ENCODE measurements at places on chromosomes 1 and 21. TPM values are rescaled to one million over a fixed set of nuclear protein-coding genes. Genes with fewer than 3 reads are reported as not detected.

GRCh38 chr1:182778862-182779261, 10.7 kb upstream of the NPL start:
- DNase-seq, result no peak

- DNase-seq, result no peak
These were observed 12.9 kb downstream of the COPA start for GRCh38 chr1:160330119-160330518.

DNA sequence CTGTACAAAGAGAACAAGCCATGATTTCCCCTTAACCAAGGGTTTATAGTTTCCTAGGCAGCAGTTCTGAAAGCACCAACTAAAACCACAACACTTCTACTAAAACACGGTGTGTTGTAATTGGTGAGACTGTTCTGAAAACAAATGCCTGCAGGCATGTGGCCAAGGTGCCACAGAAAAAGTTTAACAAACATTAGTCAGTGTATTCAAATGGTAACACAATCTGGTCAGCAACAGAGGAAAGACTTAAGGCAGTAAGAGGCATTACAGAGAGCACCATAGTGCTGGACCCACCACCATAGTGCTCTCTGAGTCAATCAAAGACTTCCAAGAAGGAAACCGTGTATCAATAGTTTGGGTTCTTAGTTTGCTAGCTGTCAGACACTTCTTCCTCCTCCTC, 16.7 kb downstream of the SNIP1 start:
- peak; percentile 95 for DNase-seq

DNA sequence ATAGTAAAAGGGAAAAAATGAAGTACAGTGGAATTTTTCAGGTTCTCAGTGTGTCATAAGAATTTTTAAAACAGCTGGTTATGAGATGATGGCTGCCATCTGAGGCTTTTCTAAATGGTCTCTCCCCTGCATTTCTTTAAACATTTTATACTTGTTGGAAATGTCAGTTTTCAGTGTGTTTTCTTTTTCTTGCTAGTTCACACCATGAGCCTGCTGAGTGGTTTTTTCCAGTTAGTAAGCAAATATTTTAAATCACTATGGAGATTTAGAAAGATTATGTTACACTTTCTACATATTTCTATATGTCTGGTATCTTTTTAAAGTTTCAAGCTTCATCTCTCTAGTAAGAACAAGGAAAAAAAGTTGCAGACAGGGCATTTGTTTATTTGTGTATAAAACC, 9.6 kb downstream of the RBM15 start:
- no peak for DNase-seq

GRCh38 chr1:2230781-2231531, 2.8 kb downstream of the SKI start:
- no peak for DNase-seq

- peak; percentile 60 for DNase-seq
These were observed 16.0 kb downstream of the VANGL2 start for GRCh38 chr1:160416369-160416768.

- DNase-seq, result peak; percentile 45
These were observed 6.9 kb upstream of the TMEM269 start for GRCh38 chr1:42777852-42778251.

DNA sequence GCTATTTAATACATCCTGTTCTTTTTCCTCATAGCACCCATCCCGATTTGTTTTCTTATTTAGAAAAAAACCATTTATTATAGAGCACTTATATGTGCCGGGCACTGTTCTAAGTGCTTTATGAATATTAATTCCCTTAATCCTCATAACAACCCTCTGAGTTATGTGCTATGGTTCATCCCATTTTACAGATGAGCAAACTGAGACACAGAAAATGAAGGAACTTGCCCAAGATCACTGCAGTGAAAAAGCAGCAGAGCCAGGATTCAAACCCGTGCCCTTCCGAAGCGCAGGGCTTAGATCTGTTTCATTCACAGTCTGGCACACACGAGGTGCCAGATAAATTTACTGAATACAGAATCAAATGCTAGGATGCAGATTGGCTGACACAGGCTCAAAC, 85.1 kb upstream of the ZC3H12A start:
- DNase-seq, result no peak

DNA sequence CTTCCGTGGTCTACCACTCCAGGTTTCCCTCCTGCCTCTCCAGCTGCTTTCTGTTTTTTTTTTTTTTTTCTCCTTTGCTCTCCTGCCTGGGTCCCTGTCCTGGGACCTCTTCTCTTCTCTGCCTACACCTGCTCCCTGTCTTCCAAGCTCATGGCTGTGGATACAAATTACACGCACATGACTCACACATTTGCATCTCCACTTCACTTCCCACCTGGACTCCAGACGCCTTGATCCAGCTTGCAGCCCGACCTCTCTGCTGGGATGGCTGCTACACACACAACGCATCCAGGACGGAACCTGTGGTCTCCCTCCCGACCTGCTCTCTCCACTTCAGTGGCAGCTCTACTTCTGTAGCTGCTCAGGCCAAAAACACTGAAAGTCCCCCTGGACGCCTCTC, 44.4 kb upstream of the B3GALT5 start:
- DNase-seq, result no peak

- DNase-seq, result no peak
These were observed 44.7 kb downstream of the EIF2B3 start for GRCh38 chr1:44941424-44942324.

GRCh38 chr21:45850181-45850580, 131.4 kb upstream of the COL6A1 start:
- DNase-seq, result no peak

GRCh38 chr1:246569248-246570238, 3.3 kb downstream of the CNST start:
- DNase-seq, result peak; percentile 91

- DNase-seq, result no peak
These were observed 45.1 kb downstream of the ATP2B4 start for GRCh38 chr1:203671521-203672278.

- no peak for DNase-seq
These were observed 2.3 kb downstream of the PLK3 start for GRCh38 chr1:44802306-44803061.

- DNase-seq, result no peak
These were observed 45.0 kb upstream of the HOOK1 start for GRCh38 chr1:59769736-59770095.

DNA sequence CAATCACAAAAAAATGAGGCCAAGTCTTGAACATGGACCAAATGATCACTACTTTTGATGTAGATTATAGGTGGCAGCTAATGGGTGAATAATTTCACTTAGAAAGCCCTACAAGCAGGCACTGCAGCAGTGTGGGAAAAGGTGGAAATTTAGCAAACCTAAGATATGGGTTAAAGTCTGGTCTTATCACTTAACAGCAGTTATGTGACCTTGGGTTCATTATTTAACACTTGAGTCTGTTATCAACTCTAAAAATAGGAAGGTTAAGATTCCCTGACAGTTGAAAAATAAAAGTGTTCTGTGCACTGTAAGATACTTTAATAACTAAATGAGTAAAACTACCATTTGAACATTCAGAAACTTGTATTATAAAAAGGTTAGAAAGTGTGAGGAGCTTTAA, 47.5 kb downstream of the SSX2IP start:
- DNase-seq, result no peak

DNA sequence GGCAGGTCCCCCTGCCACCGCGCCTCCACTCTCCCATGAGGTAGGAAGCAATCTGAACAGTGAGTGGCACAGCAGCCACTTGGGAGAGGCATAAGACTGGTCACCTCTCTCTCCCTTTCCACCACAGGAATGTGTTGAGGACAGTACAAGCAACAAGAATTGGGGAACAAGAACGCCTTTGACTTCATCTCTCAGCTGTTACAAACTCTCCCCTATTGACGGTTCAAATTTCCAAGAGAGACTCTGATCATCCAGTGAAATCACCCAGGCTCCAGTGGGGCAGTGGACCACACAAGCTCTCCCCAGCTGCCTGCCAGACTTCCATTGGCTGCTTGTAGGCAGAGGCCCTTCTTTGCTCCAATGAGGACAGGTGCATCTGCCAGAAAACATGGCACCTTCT, 249.9 kb upstream of the JUN start:
- no peak for DNase-seq

ZYG11A gene
- under 0.01 TPM for total RNA-seq

ANKRD35 gene
- 3.7 TPM for total RNA-seq

KISS1 gene
- total RNA-seq, result not detected

FYB2 gene
- not detected for total RNA-seq

CHODL gene
- under 0.01 TPM for total RNA-seq

FAM131C gene
- total RNA-seq, result 0.77 TPM

AIRE gene
- total RNA-seq, result not detected

CFHR5 gene
- total RNA-seq, result not detected

KHDC4 gene
- total RNA-seq, result 30.3 TPM

OPRD1 gene
- under 0.01 TPM for total RNA-seq

SYTL1 gene
- total RNA-seq, result 86.3 TPM

OR2T33 gene
- total RNA-seq, result not detected

Data from bronchial epithelial cell (primary cell).